ENCODE measurements at places on chromosomes 1 and 21.

GRCh38 chr1:193931356-193931755 lies 744.9 kb upstream of the B3GALT2 start:
- DNase-seq = no peak

GRCh38 chr1:64265141-64265540 lies 61.7 kb downstream of the UBE2U start:
- no peak for DNase-seq

GRCh38 chr1:87149241-87150041 lies 179.2 kb upstream of the LMO4 start:
- no peak for DNase-seq

GRCh38 chr1:207021139-207021861 lies 11.3 kb downstream of the C1orf116 start:
- no peak for DNase-seq

- no peak for DNase-seq
Measured at GRCh38 chr1:211828584-211829342, 1.8 kb downstream of the LPGAT1 start.

GRCh38 chr1:2394761-2395160 lies 3.1 kb downstream of the RER1 start:
- no peak for DNase-seq

Measured in left lobe of liver (tissue), 2 donors.